Psoas muscle (tissue), 8 donors: ENCODE measurements at places on chromosomes 1 and 21. TPM values are rescaled to one million over a fixed set of nuclear protein-coding genes. Genes with fewer than 3 reads are reported as not detected.

GRCh38 chr1:26019641-26020315 lies 1.8 kb upstream of the EXTL1 start:
- H3K4me3 ChIP-seq, result no peak overlapping the region
- no peaks in the 10 kb centered on the region for H3K27me3 ChIP-seq
- DNase-seq, result no peak
- no peaks in the 10 kb centered on the region for H3K36me3 ChIP-seq
- peaks cover 42% of the 10 kb centered on the region for H3K4me1 ChIP-seq
- H3K27ac ChIP-seq, result peak overlapping the region; percentile 73

DNA sequence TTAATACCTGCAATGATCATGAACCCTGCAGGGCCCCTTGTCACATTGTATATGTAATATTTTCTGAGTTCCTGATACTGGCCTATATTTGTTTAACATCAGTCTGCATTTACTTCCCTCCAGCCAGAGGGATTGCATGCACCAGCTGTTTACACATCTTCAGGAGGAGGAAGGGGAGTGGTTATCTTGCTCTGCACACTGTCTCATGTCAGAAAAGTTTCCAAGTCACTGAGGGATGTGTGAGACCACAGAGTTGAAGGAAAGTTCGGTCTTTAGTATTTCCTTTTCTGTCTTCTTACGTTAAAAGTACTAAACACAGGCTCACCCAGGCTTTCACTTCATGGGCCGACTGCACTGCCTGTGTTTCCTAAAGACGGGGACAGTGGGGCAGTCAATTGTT lies 574.1 kb downstream of the LMO4 start:
- DNase-seq, result no peak
- H3K4me3 ChIP-seq, result no peak overlapping the region
- no peak overlapping the region for H3K27ac ChIP-seq
- H3K36me3 ChIP-seq, result no peaks in the 10 kb centered on the region
- no peaks in the 10 kb centered on the region for H3K27me3 ChIP-seq
- H3K4me1 ChIP-seq, result peaks cover 4% of the 10 kb centered on the region

DNA sequence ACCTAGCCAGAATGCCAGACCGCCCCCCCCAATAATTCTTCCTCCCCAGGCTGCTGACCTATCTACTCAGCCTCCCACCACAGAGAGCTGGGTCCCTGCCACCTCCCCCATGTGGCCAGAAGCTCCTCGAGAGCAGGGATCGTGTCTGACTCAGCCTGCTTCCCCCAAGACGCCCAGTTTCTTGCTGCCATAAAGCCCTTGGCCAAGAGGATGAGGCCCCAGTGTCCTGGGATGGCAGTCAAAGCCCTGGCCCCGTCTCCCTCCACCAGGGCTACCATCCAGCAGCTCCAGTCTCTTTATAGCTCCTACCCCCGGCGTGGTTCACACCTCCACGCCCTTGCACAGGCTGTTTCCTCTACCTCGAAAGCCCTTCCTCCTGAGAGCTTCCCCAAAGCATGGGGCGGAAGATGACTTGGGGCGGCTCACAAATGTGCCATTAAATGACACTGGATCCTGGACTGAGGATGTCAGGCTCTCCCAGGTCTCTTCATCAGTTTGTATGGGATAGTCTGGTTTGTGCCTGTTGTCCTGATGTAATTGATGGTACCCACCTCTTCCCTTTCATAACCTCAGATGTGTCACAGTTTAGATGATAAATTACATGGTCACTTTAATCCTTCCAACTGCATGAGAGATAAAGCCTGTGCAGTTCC lies 13.2 kb downstream of the ADGRB2 start:
- no peak for DNase-seq
- H3K27ac ChIP-seq, result no peak overlapping the region
- no peaks in the 10 kb centered on the region for H3K27me3 ChIP-seq

PTGS2 gene
- total RNA-seq, result 0.53 TPM

DNA sequence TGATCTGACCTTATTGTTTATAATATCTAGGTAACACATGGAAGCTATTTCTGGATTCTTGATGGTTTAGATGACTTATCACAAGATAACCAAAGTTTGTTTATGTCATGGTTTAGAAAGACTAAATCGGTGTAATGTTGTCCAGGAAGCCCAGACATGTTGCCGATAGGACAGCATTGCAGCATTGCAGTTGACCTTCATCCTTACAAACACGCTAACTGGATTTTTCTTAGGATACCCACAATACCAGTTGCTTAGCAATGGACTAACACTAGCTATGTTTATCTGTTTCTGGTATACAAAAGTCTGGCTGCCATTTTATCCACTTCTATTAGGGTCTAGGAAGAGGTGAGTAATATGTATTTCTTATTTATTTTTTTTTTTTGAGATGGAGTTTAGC lies 11.7 kb upstream of the DPH5 start:
- H3K27me3 ChIP-seq, result no peaks in the 10 kb centered on the region
- no peak for DNase-seq
- no peaks in the 10 kb centered on the region for H3K36me3 ChIP-seq
- no peaks in the 10 kb centered on the region for H3K4me1 ChIP-seq
- no peak overlapping the region for H3K27ac ChIP-seq

DNA sequence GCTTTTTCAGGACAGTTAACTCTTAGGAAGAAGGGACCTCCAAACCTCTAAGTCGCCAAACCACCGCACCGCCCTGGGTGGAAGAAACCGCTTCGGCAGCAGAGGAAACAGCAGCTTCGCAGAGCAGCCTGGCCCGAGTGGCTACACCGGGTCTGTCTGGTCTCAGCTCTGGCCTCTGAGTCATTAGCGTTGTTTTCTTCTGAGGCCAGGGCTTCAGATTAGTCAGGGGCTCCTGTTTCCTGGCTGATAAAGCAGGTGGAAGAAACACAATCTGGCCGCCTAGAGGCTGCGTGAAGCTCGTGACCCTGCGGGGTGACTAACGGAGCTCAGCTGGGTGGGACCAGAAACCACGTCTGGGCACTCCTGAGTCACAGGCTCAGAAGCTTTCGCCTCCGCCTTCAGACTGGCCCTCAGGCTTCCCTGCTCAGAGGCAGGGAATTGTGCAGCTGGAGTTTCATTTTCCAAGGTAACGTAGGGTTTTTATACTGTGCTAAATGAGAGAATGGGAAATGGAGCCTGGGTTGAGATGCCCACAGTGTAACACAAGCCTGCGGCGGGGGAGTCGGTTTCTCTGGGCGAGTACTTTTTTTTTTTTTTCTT lies 44.9 kb downstream of the CHAF1B start:
- peak overlapping the region; percentile 63 for H3K4me3 ChIP-seq
- H3K27ac ChIP-seq, result peak overlapping the region; percentile 94
- no peaks in the 10 kb centered on the region for H3K27me3 ChIP-seq
- H3K36me3 ChIP-seq, result no peaks in the 10 kb centered on the region

DNA sequence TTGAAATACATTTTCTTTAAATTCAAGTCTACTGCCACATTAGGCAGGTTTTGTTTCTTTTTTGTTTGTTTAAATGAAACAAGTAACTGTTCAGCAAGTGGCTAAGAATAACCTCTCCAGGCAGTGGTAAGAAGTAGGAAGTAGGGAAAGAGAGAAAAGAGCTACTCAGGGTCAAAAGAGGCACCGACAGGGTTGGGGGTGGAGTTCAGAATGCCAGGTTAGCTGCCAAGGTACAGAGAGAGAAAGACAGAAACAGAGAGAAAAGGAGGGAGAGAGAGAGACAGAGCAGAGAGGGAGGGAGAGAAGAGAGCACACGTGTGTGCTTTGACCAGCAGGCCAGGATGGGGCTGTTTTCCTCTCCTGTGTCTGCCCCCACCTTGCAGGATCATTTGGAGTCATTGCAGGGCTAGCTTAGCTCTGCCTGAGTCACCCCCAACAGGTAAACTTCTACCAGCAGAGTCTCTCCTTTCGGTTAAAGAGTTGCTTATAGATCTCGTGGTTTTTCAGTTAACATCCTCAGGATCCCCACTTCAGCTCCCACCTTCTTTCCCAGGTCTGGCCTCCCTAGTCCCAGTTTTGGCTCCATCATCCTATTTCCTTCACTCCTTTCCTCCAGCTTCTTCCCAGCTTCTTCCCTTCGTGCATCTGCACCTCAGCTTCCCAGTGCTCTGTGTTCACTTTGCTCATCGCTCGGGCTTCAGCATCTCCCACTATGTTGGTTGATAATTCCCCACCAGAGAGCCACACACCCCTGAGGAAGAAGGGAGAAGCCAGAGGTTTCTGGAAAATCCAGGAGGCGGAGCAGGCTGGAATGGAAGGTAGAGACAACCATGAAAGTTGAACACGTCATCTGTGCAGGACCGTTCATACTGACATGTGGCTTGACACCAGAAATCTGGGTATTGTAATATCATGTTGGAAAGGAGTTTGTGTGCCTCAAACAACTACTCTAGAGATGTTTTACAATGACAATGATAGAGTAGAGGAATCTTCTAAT lies 21.8 kb upstream of the RAB4A start:
- no peak for DNase-seq
- H3K4me3 ChIP-seq, result no peak overlapping the region
- H3K27ac ChIP-seq, result no peak overlapping the region
- H3K36me3 ChIP-seq, result no peaks in the 10 kb centered on the region
- H3K4me1 ChIP-seq, result no peaks in the 10 kb centered on the region

DNA sequence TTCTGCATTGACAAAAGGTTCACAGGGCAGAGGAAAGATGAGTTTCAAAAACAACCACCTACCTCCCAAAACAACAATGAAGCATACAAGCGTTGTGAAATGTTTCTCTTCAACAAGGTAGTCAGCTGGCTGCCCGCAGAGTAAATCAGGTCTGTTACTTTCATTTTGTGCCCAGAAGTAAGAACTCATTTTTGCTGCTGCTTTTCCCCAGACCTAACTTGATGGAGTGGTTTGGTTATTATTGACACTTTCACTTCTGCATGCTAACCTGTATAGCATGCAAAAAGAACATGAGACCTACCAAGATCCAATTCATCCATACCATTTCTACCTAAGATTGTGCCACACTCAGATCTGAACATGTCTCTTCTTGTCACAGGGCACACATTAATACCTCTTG lies 1.3 kb downstream of the SLC9C2 start:
- no peak overlapping the region for H3K4me3 ChIP-seq
- no peaks in the 10 kb centered on the region for H3K27me3 ChIP-seq
- DNase-seq, result no peak
- no peaks in the 10 kb centered on the region for H3K36me3 ChIP-seq
- no peak overlapping the region for H3K27ac ChIP-seq

DNA sequence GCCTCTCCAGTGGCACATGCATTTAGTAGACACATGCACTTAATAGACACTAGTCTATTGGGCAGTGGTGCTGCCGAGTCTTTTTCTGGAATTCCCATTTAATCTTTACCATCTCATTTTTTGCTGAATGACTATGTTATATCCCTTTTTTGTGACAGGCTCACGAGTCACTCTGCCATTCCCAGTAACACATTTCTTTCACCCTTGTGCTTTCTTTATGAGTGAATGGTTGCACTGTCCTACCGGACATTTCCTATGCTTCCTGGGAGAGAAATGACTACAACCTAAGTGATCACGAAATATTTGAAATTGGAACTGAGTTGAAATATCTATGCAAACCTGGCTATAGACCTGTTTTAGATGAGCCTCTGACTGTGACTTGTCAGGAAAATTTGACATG lies 70.9 kb downstream of the C4BPA start:
- H3K36me3 ChIP-seq, result no peaks in the 10 kb centered on the region
- DNase-seq, result no peak
- no peak overlapping the region for H3K4me3 ChIP-seq
- H3K27ac ChIP-seq, result no peak overlapping the region
- H3K27me3 ChIP-seq, result no peaks in the 10 kb centered on the region

DNA sequence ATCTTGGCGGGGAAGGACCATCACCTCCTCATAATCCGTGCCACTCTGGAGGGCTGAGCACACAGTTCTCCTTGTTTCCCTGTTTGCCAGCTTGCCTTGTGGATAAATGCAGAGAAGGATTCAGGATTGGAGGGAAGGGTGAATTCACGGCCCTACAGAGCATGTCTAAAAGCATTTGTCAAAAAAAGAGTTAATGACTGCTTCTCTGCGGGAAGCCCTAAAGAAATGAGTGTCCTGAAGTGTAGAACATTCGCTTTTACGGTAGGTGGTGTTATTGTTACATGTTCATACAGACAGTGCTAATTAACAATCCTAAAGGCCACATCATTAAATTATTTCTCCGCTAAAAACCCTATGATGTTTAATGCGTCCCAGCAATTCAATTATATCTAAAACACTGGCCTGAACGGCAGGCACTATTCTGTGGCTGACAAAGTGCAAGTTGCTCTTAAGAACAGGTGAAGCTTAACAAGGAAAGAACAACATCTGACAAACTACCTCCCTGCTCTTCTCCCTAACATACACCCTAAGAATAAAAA lies 112.3 kb upstream of the NFIA start:
- no peaks in the 10 kb centered on the region for H3K36me3 ChIP-seq
- no peaks in the 10 kb centered on the region for H3K27me3 ChIP-seq
- H3K4me1 ChIP-seq, result no peaks in the 10 kb centered on the region
- DNase-seq, result no peak
- H3K27ac ChIP-seq, result no peak overlapping the region

DNA sequence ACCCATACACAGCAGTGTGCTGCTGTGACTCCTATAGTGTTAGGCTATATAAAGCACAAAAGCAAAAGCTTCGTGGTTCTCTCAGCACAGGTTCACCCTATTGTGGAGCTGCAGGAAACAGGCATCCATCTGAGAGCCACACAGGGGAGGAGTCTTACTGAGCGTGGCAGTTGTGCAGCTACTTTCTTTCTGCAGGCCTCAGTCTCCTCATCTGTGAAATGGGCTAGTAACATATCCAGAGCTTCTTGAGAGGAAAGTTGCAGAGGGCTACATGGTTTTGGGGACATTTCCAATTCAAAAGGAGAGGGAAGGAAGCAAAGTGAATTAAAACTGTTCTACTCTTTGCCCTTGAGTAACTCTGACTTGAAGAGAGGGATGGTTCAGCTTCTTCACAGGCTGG lies 142.0 kb downstream of the FOXD2 start:
- no peaks in the 10 kb centered on the region for H3K4me1 ChIP-seq
- H3K4me3 ChIP-seq, result no peak overlapping the region
- H3K36me3 ChIP-seq, result no peaks in the 10 kb centered on the region
- peaks cover 2% of the 10 kb centered on the region for H3K27me3 ChIP-seq
- no peak overlapping the region for H3K27ac ChIP-seq

GRCh38 chr1:93348104-93348728 lies 2.5 kb downstream of the DR1 start:
- no peak for DNase-seq
- peak overlapping the region; percentile 93 for H3K4me3 ChIP-seq
- peak overlapping the region; percentile 94 for H3K27ac ChIP-seq
- no peaks in the 10 kb centered on the region for H3K36me3 ChIP-seq
- H3K4me1 ChIP-seq, result peaks cover 46% of the 10 kb centered on the region
- no peaks in the 10 kb centered on the region for H3K27me3 ChIP-seq

- DNase-seq, result no peak
- no peak overlapping the region for H3K4me3 ChIP-seq
- H3K36me3 ChIP-seq, result no peaks in the 10 kb centered on the region
- no peaks in the 10 kb centered on the region for H3K27me3 ChIP-seq
- H3K4me1 ChIP-seq, result no peaks in the 10 kb centered on the region
These were observed 200.4 kb upstream of the TMPRSS15 start for GRCh38 chr21:18603980-18604379.

EXO1 gene
- not detected for total RNA-seq
